ENCODE measurements at places on chromosomes 5 and 9. TPM values are rescaled to one million over a fixed set of nuclear protein-coding genes. Genes with fewer than 3 reads are reported as not detected.

The PCDHB6 gene
- 0.12 TPM for total RNA-seq

The GMCL2 gene
- total RNA-seq: not detected

The ACTBL2 gene
- total RNA-seq: not detected

The TRIM7 gene
- total RNA-seq: 0.94 TPM

The DIRAS2 gene
- total RNA-seq: 0.17 TPM

The CHSY3 gene
- total RNA-seq: 12.7 TPM

The NME5 gene
- total RNA-seq: 1.2 TPM

The IRX4 gene
- total RNA-seq: 1.4 TPM

The KIAA1191 gene
- 76.7 TPM for total RNA-seq

The GPR150 gene
- 0.26 TPM for total RNA-seq

The IL3 gene
- total RNA-seq: not detected

The PMPCA gene
- total RNA-seq: 47.2 TPM

The SLF1 gene
- total RNA-seq: 1.5 TPM

The TSSK1B gene
- total RNA-seq: not detected

The ARL10 gene
- 3.2 TPM for total RNA-seq

The HSPA4 gene
- total RNA-seq: 63.4 TPM

The CRB2 gene
- total RNA-seq: under 0.01 TPM

The SLC34A1 gene
- total RNA-seq: not detected

The FCN1 gene
- total RNA-seq: not detected

The NMUR2 gene
- total RNA-seq: not detected

The ORM1 gene
- total RNA-seq: not detected
